ENCODE measurements at places on chromosomes 12 and 14. TPM values are rescaled to one million over a fixed set of nuclear protein-coding genes. Genes with fewer than 3 reads are reported as not detected.

Gene CATSPERB
- 0.16 TPM for total RNA-seq

Gene KRT71
- not detected for total RNA-seq

Gene FLRT2
- 20.1 TPM for total RNA-seq

Gene RFX4
- not detected for total RNA-seq

Data from cardiac atrium fibroblast (primary cell).